ENCODE measurements at places on chromosomes 3 and 15.
A peak's percentile ranks its signal among the peaks of the same experiment; 100 is the strongest.

- DNase-seq, result no peak
Observed at GRCh38 chr15:60858511-60859070, 370.5 kb downstream of the RORA start.

DNA sequence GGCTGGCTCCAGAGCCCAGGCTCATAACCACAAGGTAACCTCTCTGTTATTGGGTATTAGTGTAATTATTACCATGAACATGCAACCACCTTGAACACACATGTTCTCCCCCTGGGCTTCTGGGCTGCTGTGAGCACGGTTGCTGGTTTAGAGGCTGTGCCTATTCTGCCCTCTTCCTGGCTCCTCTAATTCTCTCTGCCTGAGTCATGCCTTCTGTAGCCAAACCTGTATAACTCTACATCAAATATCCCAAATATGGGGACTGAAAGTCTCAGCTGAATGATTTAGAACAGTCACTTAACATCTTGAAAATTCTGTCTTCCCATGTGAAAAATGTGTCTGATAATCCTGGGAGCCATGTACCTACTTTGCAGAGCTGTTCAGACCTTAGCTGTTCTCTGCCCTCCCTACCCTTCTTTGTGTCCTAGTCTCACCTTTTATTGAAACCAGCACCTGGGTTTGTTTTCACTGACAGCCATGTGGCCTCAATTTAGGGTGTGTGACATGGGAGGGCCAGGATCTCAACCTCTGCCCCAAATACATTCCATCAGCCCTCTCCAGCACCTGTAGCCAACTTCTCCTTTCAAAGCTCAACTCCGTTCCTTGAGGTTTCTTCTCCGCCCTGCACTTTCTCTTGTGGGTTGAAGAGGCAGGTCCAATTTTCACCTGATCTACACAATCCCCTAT lies 60.7 kb downstream of the PDZRN3 start:
- no peak for DNase-seq

DNA sequence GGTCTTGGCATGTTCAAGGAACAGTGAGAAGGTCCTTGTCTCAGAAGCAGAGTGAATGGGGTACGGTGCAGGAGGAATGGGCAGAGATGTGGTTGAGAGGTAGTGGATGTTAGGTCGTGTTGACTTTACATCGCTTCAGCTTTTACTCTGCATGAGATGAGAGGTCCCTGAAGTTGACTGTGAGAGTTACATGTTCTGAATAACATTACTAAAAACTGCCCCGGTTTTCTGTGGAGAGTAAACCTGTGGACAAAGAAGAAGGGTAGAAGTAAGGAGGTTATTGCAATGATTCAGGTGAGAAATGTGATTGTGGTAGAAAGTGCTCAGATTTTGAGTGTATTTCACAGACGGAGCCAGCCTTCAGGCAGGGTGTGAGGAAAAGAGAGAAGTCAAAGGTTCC lies 105.6 kb downstream of the ARNT2 start:
- DNase-seq, result no peak

- no peak for DNase-seq
Observed at GRCh38 chr15:83100097-83100646, 7.3 kb upstream of the TM6SF1 start.

DNA sequence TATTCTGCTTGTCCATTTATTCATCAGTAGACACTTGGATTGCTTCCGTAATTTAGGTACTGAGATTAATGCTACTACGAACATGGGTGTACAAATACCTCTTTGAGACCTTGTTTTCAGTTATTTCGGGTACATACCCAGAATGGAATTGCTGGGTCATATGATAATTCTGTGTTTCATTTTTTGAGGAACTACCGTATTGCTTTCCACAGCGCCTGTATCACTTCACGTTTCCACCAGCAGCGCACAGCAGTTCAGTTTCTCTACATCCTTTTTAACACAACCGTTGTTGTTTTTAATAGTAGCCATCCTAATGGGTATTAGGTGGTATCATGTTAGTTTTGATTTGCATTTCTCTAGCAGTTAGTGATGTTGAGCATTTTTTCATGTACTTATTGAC lies 9.5 kb downstream of the PAK2 start:
- no peak for DNase-seq

- no peak for DNase-seq
Observed at GRCh38 chr3:160780245-160780644, 24.2 kb downstream of the PPM1L start.

- no peak for DNase-seq
Observed at GRCh38 chr3:61269435-61269834, 18.2 kb upstream of the FHIT start.

- DNase-seq, result no peak
Observed at GRCh38 chr3:165491487-165491886, 295.3 kb upstream of the SLITRK3 start.

DNA sequence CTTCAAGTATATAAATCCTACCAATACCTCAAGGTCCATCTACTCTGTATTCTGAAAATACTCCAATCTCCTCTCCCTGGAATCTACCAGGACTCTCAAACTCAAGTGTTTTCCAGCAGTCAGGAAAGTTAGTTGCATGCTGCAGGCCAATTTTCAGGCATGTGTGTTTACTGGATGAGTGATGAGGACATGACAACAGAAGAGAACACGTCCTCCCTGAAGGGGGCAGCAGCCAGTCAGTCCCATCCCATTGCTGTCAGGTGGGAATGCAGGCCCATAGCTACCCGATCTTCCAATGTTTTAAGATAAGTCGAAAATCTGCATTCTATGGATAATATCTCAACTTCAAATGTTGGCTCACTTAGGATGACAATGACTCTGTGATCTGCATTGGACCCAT lies 496.2 kb downstream of the FHIT start:
- no peak for DNase-seq

- DNase-seq, result no peak
Observed at GRCh38 chr3:56761023-56761422, 40.7 kb downstream of the ARHGEF3 start.

- DNase-seq, result peak; percentile 36
Observed at GRCh38 chr3:85360742-85361387, 402.1 kb downstream of the CADM2 start.

- DNase-seq, result no peak
Observed at GRCh38 chr15:97547381-97547780, 413.1 kb upstream of the ARRDC4 start.

- DNase-seq, result no peak
Observed at GRCh38 chr3:168968609-168969008, 694.9 kb downstream of the MECOM start.

DNA sequence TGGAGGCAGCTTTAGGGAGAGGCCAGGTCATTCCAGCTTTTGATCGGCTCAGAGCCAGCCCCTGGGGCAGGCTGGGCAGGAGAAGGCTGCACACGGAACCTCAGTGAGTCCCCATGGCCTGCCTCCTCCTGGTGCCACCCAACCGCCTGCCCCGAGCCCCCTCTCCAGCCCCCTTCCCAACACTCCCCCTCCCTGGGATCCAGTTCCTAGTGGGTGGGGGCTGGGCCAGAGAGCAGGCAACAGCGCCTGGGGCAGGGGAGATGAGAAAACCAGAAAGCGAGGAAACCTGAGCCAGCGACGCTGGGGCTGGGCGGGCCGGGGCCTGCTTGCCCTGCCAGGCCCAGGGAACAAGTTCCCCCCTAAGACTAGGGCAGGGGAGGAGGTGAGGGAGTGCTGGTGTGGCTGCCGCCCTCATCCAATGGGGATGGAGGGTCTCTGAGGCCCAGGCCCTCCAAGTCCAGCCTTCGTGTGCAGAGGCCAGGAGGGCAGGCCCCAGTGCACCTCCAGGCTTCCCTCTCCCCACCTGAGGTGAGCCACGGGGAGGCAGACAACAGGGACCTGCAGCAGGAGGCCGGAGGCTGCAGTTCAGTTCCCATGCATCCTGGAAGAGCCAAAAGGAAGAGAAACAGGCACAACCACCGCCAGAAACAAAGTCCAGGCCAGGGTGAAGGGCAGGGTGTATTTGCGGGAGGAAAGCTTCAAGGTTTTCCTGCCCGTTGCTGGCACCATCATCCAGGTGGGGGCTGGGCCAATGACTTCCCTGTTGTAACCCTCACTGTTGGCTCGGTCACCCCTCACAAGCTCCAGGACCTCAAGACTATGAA lies 4.0 kb upstream of the SEMA3F start:
- DNase-seq, result no peak

DNA sequence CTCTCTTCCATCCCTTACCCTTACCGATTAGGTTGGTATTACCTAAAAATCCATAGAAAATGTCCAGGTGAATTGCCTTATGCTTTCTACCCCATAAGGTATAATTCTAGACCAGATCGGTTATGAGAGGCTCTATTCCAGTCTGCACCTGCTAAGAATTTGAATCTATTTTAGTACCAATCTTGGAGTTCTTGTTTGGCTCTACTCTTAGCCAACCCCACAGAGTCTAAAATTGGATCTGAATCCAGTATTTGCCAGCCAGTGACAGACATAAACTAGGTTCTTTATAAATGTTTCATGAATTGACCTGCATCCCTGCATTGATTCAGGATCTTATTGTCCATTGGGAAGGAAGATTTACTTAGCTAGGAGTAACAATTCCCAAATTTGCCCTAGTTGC lies 6.5 kb downstream of the KLHL24 start:
- no peak for DNase-seq

DNA sequence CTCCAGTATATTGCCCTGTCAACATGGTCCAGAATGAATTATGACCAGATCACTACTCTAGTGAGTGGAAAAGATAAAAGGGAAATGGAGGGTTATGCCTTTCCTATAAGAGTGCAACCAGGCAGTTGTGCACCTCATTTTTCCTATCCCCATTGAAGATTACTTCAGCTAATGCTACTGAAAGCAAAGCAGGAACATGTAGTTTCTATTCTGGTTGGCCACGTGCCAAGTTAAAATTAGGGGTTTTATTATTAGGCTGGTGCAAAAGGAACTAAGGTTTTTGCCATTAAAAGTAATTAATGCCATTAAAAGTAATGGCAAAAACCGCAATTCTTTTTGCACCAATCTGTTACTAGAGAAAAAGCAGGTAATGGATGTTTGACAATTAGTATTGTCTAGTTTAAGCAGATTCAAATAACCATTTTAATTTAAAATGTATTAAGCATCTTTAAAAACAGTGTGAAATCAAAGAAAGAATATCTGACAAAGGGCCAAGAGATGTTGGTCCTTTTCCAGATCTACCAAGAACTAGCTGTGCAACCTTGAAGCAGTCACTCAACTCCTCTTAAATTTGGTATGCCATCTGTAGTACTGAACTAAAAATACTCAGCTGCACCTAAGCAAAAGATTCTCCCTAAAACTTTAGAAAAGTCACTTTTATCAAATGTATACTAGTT lies 567.5 kb upstream of the CCDC54 start:
- DNase-seq, result no peak
